Endothelial cell (in vitro differentiated cells): ENCODE measurements at places on chromosomes 2 and 18.

DNA sequence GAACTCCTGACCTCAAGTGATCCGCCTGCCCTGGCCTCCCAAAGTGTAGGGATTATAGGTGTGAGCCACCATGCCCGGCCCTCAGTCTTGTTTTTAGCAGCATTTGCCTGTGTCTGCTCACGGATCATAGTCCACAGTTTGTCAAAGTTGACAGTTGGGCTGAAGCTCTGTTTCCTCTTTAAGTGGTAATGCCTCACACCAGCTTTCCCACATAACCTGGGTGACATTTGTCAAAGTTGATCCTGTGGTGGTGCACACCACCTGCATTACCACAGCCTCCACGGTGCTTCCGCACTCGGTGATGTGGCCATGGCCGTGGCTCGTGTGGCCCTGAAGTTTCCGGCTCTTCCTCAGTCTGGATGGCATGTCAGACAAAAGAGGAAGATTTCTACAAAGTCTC, 27.1 kb downstream of the RAB31 start:
- no peak for DNase-seq

- no peak for DNase-seq
These were observed 105.6 kb upstream of the STK17B start for GRCh38 chr2:196277002-196277401.

- DNase-seq: no peak
These were observed 79.8 kb upstream of the SESTD1 start for GRCh38 chr2:179344280-179344964.

- no peak for DNase-seq
These were observed 70.8 kb upstream of the SLC1A4 start for GRCh38 chr2:64918220-64918886.

- no peak for DNase-seq
These were observed 783.7 kb upstream of the SOX11 start for GRCh38 chr2:4908461-4908860.

GRCh38 chr2:146677280-146677679, 1167.5 kb upstream of the ACVR2A start:
- DNase-seq: no peak

DNA sequence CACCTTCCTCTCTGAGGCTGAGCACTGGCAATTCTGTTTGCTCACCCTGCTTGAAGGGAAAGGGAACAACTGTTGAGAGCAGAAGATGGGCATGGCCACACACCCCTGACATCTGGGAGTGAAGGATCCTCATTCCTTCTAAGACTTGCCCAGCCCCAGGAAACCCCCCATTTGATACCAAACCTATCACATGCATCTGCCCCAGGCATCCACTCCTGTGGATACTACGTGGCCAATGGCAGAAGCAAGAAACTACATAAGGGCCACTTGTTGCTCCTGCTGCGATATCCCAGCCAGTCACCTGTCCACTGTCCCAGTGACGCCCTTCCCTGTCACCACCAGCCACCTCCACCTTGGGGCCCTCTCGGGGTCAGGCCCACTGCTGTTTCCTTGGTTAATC, 185.2 kb downstream of the SMAD2 start:
- no peak for DNase-seq

- no peak for DNase-seq
These were observed 4.5 kb downstream of the ITM2C start for GRCh38 chr2:230868947-230869913.

DNA sequence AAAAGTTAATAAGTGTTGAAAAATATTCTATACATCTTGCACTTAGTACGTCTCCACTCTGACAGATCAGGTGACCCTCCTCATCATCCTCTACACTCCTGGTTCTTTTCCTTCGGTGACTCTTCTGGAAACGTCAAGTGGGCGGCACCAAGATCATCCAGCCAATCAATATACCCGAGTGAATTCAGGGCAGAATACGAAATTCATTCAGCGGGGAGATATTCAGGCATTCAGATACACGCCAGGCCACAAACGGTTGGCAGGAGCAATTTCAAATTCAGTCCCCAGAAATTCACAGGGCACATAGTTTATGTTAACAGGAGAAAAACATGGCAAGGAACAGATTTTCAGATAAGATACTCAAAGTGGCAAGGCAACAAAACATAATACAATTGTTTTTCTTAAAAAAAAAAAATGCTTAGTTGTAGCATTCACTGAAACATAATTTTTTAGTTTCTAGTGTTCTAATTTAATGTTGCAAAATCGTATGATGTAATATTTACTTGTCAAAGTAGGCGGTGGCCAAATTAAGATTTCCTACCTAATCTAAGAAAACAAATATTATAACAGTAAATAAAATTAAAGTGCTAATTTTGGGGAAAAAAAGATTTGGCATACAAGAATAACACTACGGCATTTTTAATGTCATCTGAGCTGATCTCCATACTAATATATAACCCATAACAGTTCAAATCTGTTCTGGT, 4.2 kb downstream of the CLK1 start:
- no peak for DNase-seq

- no peak for DNase-seq
These were observed 159.2 kb downstream of the RIT2 start for GRCh38 chr18:42956287-42956686.

DNA sequence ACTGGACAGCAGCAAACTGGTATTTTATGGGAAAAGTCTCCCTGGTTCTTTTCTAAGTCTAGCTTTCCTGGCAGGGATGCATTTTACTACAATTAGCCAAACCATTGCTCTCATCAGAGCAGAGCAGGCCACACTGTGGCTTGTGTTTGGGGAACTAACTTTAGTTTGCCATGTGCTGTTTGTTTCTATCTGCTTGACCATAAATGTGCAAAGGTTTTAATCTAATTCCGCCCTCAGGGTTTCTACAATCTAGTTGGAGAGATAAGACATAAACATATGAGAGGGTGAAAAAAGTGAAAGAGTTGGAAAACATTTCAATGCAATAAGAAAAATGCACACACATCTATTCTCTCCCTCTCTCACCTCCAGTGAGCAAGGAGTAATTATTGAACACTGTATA, 86.9 kb upstream of the MAPK4 start:
- no peak for DNase-seq

DNA sequence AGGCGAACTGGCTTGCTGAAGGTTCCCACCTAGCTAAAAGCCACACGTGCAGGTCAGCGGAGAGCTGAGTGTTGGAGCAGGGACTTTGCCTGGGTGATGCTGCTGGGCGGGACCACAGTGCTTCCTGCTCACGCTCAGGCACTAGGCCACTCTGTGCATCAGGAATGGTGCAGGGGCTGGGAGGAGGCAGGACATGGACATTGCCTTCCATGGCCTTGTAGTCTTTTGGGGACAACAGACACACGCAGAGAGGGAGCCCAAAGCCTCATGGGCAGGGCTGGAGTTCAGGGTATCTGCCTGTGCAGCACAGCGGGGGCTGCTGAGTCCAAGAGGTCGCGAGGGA, 207.2 kb downstream of the ZBTB7C start:
- DNase-seq: no peak

GRCh38 chr2:42921721-42922120, 129.3 kb upstream of the HAAO start:
- DNase-seq: no peak

GRCh38 chr2:74138600-74139323, 8.9 kb downstream of the BOLA3 start:
- DNase-seq: peak; percentile 54

DNA sequence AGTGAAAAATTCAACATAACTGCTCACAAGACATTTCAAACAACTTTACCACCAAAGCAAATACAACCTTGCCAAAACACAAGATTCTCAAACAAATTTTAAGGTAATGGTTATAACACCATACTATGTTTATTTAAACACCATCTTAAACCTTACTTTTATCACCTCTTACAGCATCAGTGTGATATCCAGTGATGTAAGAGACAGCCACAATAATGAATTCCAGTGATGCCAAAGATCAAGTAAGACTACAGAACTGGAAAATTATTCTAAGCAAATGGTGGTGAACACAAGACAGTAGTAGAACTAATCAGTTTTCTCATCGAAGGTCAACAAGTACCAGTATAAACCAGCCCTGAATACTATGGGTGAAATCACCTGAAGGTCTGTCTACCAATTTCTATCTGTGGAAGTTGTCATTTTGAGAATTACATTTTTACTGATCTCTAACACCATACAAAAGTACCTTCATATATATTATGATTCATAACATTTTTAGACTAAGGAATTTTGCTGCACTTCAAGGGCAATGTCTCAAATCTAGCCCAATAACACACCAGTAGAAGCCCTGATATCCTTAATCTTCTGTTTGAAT, 146.2 kb downstream of the RBMS1 start:
- no peak for DNase-seq

DNA sequence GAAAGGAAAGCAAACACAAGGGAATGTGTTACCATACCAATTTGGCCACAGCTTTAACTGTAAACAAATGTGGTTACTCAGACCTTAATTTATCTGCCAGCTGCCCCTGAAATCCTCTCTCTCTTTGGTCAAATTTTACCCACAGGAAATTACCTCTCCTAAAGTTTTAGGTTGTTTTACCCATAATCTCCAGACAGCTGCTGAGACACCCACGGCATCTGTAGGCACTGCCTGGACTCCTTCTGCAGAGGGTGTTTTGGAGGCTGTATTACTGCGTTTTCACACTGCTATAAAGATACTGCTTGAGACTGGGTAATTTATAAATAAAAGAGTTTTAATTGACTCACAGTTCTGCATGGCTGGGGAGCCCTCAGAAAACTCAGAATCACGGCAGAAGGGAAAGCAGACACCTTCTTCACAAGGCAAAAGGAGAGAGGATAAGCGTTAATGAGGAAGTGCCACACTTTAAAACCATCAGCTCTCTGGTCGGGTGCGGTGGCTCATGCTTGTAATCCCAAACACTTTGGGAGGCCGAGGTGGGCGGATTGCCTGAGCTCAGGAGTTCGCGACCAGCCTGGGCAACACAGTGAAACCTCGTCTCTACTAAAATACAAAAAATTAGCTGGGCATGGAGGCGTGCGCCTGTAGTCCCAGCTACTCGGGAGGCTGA, 677.5 kb upstream of the FSHR start:
- no peak for DNase-seq

DNA sequence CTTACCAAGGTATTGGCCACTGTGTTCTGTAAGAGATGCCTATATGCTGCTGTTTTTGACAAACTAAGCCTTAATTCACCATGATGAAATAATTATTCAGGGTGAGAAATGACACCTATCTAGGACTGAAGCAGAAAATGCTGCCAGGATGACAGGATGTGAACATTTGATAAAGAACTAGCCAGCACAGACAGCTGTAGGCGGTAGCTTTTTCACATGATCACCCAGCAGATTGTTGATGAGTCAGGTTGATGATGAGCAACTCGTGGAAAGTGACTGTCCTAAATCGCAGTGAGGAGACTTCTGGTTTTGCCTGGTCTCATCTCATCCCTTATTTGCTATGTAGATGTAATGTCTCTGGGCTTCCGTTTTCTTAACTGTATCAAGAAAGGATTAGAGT, 144.1 kb downstream of the PRPF40A start:
- DNase-seq: no peak
